ENCODE measurements at places on chromosomes 16 and 17. TPM values are rescaled to one million over a fixed set of nuclear protein-coding genes. Genes with fewer than 3 reads are reported as not detected.

DNA sequence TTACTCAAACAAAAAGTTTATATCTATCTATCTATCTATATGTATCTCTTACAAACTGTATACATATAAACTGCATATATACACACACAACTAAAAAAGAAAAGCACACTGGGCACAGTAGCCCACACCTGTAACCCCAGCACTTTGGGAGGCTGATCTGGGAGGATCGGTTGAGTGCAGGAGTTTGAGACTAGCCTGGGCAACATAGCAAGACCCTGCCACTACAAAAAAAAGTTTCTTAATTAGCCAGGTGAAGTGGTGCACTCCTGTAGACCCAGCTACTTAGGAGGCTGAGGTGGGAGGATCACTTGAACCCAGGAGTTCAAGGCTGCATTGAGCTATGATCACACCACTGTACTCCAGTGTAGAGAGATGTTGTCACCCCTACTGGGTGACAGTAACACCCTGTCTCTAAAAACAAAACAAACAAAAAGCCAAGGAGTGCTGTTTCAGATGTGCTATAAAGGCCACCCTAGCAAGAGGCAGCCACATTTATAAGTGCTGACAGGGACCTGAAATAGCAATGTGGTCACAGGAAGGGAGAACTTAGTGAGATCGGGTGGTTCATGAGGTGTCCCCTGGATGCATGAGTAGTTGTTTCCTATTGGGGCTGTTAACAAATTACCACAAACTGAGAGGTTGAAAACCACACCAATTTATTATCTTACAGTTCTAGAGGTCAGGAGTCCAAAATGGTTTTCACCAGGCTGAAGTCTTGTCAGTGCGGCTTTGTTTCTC lies 4.8 kb downstream of the CD2BP2 start:
- DNase-seq = no peak

Gene ENKD1
- 26.1 TPM for total RNA-seq

DNA sequence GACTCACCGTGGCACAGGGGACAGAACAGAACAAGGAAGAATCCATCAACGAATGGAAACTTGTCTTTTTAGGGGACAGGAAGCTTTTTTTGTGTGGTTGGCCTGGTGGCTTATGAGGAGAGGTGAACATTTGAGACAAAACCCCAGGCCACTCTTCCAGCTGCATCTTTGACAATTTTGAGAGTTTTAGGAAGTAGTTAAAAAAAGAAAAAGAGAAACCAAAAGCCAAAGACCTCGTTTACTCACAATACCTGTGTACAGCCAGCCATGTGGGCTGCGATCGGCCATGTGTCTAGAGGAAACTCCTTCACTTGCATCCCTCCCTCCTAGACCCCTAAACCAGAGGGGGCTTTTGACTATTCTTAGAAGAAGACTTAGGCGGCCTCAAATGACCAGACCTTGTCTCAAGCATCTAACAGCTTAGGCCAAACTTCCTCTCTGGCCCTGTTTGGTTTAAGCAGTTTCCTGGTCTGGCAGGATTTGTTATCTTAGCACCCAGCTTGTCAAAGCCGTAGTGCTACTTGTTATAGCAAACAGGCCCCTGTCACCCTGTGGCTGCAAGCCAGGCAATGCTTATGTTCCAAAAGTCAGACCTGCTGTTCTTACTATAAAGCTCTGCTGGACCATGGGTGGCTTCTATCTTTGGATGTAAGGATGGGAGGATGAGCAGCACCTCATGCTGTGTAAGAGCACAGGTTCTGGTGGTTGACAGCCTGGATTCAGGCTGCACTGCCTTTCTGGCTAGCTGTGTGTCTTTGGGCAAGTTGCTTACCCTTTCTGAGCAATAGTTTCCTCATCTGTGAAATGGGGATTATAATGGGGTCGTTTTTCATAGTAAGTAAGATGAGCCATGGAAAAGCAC lies 17.7 kb downstream of the KSR1 start:
- no peak for DNase-seq

DNA sequence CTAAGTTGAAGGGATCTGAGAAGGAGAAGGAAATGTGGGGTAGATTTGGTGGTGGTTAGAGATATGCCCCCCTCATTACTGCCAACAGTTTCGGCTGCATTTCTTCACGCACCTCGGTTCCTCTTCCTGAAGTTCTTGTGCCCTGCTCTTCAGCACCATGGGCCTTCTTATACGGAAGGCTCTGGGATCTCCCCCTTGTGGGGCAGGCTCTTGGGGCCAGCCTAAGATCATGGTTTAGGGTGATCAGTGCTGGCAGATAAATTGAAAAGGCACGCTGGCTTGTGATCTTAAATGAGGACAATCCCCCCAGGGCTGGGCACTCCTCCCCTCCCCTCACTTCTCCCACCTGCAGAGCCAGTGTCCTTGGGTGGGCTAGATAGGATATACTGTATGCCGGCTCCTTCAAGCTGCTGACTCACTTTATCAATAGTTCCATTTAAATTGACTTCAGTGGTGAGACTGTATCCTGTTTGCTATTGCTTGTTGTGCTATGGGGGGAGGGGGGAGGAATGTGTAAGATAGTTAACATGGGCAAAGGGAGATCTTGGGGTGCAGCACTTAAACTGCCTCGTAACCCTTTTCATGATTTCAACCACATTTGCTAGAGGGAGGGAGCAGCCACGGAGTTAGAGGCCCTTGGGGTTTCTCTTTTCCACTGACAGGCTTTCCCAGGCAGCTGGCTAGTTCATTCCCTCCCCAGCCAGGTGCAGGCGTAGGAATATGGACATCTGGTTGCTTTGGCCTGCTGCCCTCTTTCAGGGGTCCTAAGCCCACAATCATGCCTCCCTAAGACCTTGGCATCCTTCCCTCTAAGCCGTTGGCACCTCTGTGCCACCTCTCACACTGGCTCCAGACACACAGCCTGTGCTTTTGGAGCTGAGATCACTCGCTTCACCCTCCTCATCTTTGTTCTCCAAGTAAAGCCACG lies 28.3 kb downstream of the STH start:
- DNase-seq = no peak

GRCh38 chr16:35692824-35693223 lies 2233.4 kb downstream of the TP53TG3F start:
- no peak for DNase-seq

GRCh38 chr17:12269751-12270150 lies 249.1 kb downstream of the MAP2K4 start:
- no peak for DNase-seq

DNA sequence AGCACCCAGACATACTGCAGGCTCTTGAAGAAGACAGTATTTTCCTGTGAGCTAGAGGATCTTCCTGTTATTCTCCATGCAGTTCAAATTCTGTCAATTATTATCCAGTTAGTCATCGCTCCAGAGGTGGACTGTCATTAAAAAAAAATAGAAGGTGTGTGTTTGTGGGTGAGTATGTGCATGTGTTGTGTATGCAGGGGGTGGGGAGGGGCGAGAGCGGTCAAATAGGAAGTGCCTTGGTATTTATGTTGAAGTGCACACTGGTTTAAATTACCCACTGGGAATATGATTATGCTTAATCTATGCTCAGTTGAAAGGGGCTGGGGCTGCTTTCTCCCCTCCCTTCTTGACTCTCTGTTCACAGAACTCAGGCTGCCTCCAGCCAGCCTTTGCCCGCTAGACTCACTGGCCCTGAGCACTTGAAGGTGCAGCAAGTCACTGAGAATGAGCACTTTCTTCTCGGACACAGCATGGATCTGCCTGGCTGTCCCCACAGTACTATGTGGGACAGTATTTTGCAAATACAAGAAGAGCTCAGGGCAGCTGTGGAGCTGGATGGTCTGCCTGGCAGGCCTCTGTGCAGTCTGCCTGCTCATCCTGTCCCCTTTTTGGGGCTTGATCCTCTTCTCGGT lies at the start of gene HSD17B2:
HSD17B2 (plus strand) TSS at position 273 of the 632 bp plus-strand sequence; CDS start at position 445, 172 bp downstream.
- DNase-seq = no peak

Gene LRRC37A3
- total RNA-seq = 40.6 TPM

Gene ZNF18
- total RNA-seq = 5.9 TPM

DNA sequence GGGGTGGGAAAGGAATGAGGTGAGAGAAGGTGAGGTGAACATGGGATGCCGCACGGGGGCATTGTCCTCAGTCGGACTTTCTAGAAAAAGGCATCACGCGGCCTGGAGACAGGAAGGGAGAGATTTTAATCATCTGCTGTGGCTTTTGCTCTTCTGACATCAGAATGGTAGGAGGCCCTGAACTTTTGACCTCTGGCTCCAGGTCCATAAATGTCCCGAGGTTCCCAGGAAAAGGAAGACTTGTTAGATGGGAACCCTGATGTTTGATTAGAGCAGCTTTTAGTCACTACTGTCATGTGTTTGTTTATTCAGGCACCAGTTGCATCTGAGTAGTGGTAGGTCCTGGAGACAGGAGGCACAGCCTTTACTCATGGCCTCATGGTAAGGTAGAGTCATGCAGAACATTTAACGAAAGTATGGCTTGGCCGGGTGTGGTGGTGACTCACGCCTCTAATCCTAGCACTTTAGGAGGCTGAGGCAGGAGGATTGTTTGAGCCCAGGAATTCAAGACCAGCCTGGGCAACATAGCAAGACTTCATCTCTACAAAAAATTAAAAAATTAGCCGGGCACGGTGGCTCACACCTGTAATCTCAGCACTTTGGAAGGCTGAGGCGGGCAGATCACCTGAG lies 203.1 kb downstream of the MSI2 start:
- DNase-seq = no peak

GRCh38 chr17:39709319-39709997 lies 9.6 kb downstream of the ERBB2 start:
- no peak for DNase-seq

- no peak for DNase-seq
These were observed 5.9 kb downstream of the GNGT2 start for GRCh38 chr17:49204516-49204915.

DNA sequence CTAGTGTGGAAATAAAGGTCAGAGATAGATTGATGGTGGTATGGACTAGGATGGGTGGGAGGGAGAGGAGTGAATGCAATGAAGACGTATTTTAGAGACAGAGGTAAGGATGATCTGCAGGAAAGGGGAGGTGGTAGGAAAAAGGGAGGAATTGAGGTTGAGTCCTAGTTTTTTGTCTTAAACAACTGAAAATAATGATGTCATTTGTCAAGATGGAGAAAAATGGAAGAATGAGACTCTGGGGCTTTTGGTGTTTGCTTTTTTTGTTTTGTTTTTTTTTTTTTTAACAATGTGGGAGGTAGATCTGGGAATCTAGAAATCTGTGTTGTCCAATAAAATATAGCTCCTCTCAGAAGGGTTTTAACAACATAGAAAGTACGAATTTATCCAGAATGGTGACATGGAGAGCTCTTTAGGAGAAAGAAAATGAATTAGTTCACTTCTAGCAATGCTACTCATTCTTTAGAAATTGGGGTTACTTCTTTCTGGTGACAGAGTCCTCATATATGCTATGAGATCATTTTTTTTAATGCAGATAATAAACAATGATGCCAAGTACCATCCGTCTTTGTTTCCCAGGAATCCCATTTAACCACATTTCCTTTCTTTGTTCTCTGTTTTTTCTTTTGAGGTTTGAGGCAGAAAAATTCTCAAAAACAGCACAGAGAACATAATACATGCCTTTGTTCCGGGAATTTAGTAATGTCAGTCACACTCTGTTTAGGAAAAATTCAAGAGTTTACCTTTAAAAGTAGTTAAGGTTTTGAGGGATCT lies 225.3 kb upstream of the COX10 start:
- DNase-seq = no peak

DNA sequence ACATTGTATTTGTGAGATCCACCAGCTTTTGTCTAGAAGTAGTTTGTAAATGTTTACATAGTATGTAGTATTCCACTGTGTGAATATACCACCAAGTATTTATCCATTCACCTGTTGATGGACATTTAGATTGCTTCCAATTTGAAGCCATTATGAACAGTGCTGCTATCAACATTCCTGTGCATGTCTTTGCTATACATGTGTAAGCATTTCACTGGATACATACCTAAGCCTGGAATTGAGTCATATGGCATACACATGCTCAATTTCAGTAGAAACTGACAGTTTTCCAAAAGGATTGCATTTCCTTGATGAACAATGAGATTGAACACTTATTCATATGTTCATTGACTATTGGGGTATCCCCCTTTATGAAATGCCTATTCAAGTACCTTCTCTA lies 540.6 kb upstream of the SOX9 start:
- no peak for DNase-seq

- DNase-seq = no peak
These were observed 7.5 kb downstream of the ZNHIT3 start for GRCh38 chr17:36493956-36494355.

Gene GPR139
- total RNA-seq = not detected

GRCh38 chr17:75878174-75878998 lies at the start of gene TRIM47:
Gene TRIM47 (minus strand): TSS chr17:75878581. CDS start chr17:75878548, 33 bp downstream.
- no peak for DNase-seq

GRCh38 chr17:49187301-49187700 lies 23.1 kb downstream of the GNGT2 start:
- DNase-seq = no peak

Gene ABCA8
- total RNA-seq = 0.44 TPM

Gene PGS1
- 67.1 TPM for total RNA-seq

DNA sequence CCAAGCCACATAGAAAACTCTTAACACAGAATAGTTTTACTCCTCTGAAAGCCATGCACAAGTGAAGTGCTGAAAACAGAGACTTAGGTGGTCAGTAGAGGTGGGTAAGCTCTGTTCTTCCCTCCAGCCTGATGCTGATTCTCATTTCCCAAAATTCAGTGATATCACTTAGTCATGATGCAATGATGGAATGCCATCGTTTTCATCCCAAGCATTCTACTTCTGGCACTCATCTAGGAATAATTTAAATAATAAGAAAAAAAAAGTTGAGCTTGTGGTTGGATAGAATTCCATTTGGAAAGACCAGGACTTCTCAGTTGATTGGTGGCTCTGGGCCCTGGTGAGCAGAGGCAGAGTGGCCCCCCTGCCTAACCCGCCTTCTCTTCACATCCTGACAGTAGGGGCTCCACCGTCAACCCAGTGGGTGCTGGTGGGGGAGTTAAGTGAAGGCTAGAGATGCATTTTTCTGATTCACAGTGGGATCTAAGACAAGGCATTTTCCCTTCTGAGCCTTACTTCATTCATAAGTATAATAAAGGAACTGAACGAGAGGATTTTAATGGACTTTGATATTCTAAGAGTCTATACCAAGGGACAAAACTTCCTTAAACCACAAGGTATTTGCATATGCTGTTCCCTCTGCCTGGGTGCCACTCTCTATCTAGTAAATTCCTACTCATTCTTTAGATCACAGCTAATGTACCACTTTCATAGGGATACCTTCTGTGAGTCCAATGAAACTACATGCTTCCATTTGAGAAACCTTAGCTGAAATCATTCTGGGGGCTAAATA lies 310.3 kb upstream of the DYNLRB2 start:
- DNase-seq = no peak

All from progenitor cell of endocrine pancreas (in vitro differentiated cells).